ENCODE measurements at places on chromosomes 1 and 21.

GRCh38 chr1:230937371-230937770, 41.3 kb downstream of the TTC13 start:
- DNase-seq, result no peak

GRCh38 chr1:53616511-53616910, 122.5 kb downstream of the GLIS1 start:
- no peak for DNase-seq

DNA sequence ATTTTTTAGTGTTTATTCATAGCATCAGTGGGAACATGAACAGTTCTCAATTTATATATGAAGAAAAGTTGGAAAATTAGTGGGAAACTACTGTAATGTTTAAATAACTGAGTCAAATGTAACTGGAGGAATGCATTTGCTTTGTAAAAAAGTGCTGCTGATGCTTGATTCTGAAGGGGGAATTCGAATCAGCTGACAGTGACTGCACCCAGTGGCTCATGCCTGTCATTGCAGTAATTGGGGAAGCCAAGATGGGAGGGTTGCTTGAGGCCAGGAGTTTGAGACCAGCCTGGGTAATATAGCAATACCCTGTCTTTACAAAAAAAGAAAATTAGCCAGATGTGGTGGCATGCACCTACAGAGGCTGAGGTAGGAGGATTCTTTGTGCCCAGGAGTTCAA, 398.4 kb downstream of the ZP4 start:
- no peak for DNase-seq

GRCh38 chr1:179826626-179827280, 50.9 kb downstream of the TOR1AIP2 start:
- no peak for DNase-seq

DNA sequence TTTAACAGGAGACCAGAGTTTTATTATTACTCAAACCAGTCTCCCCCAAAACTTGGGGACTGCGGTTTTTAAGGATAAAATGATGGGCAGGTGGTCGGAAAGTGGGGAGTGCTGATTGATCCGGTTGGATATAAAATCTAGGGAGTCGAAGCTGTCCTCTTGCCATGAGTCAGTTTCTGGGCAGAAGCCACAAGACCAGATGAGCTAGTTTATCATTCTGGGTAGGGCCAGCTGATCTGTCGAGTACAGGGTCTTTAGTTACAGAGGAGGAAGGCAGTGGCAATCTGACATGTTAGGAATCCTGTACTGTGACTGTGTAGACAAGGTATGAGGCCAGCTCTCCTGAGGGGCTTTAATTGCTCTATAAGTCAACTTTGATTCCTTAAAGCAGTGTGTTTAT, 22.9 kb upstream of the FOXE3 start:
- no peak for DNase-seq

- no peak for DNase-seq
These were observed 11.6 kb upstream of the OLFML2B start for GRCh38 chr1:162035241-162035640.
